ENCODE measurements at places on chromosomes 3 and 15.

GRCh38 chr3:76011121-76011520, 225.8 kb upstream of the ZNF717 start:
- DNase-seq, result no peak

GRCh38 chr3:175316799-175317198, 457.7 kb downstream of the NAALADL2 start:
- no peak for DNase-seq

- no peak for DNase-seq
Measured at GRCh38 chr15:34598799-34599585, 15.5 kb upstream of the GOLGA8B start.

- DNase-seq, result no peak
Measured at GRCh38 chr3:181717549-181718171, 5.9 kb downstream of the SOX2 start.

DNA sequence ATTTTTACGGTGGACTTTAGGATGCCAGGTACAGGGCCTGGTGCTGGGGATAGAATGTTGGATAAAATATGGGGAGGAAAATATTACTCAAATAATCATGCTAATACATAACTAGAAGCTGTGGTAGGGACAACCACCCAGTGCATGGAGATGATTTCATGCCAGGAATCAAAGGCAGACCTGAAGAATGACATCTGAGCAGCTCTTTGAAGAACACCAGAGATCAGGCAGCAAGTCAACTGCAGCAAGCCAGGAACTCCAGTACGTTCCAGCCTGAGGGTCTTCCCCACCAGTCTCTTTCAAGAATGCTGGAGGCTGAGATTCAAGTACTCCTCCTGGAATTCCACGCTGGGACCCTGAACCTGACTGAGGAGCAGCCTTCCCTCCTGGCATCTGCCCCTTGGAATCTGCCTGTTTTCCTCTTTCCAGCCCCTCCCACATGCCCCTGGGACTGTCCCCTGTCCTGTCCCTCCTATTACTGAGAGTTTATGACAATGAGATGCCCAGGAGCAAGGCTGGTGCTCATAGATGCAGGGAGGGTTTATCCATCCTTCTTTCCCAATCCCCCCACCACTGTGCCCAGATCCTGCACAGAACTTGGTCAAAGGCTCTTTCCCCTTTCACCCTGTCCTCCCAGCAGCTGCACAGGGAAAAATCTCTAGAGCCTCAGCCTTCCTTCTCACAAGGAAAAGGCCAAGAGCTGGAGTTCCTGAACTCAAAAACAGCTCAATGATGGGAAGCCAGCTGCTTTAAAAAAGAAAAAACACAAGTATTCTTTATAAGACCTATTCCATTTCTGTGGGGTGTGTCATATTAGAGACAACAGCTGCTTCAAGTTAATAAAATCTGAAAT, 68.0 kb downstream of the PDZRN3 start:
- DNase-seq, result no peak

GRCh38 chr15:56128081-56128480, 115.6 kb downstream of the RFX7 start:
- no peak for DNase-seq

DNA sequence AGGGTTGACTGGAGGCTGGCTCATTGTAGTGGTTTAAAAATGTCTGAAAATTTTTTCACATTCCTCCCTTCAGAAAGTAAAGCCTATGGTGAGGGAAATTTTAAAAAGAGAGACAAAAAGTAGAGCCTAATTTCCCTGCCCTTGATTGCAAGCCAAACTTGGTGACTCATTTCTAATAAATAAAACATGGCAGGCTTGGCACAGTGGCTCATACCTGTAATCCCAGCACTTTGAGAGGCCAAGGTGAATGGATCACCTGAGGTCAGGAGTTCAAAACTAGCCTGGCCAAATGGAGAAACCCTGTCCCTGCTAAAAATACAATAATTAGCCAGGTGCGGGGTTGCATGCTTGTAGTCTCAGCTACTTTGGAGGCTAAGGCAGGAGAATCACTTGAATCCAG, 18.9 kb upstream of the ARRDC4 start:
- no peak for DNase-seq

DNA sequence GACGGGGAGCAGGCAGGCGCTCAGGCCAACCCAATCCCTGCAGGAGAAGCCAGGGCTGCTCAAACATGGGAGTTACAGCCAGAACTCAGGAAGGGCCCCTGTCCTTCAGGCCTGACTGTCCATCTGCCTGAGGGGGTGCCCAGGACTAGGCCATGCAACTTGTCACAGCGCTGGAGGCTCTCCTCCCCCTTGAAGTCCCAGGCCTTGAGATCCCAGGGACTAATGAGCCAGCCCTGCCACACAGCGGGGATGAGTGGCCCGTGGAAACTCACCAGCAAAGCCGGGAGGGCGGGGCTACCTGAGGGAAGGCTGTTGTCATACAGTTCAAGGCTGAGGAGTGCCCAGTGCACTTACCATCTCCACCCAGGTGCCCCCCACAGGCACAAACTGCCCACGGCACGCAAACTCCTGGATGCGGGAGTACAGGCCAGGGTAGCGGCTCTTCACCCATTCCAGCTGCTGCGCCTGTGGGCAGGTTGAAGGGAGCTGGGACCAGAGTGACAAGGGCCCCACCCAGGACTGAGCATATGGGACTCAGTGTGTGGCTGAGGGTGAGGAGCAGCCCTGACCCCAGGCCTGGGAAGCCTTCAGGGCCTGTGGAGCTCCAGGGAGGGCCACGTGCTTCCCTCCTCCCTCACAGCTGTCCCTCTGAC, 6.3 kb downstream of the MAN2C1 start:
- no peak for DNase-seq

DNA sequence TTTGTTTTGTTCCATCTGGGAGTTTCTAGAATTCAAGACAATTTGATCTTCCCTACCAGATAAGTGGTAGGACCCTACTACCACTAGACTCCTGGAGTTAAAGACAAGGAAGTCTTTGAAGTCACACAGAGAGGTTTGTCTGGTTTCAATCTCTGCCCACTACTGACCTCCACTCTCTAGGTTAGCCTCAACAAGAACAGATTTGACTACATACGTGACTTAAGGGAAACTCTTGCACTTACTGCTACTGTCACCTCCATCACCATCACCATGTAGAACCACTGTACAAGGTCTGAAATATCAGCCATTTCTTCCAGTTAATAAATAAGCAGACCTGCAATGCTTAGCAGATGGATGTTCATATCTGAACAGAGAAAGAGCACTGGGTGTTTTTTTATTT, 148.3 kb upstream of the ARHGEF26 start:
- DNase-seq, result no peak

DNA sequence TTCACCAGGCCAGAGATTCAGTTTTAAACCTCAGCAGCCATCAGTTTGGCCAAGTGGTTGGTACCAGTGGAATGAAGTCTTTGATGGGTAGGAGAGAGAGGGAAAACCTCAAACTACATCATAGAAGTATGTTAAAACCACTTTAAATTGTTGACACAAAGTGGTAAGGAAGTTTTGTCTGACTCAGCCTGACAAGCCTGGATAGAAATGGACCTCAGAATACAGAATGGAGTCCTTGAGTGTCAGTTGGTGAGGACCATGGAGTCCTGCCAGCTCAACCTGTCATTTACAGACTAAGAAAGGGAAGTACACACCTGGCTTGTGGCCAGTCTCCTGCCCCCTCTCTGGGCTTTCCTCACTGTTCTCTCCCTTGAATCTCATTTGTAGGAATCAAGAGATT, 12.1 kb downstream of the EAF1 start:
- no peak for DNase-seq

- DNase-seq, result no peak
Measured at GRCh38 chr3:159854500-159855124, 134.0 kb upstream of the IL12A start.

- no peak for DNase-seq
Measured at GRCh38 chr15:73601451-73602445, 31.4 kb downstream of the NPTN start.

- DNase-seq, result no peak
Measured at GRCh38 chr15:51575775-51576174, 46.8 kb downstream of the DMXL2 start.

- DNase-seq, result peak; percentile 79
Measured at GRCh38 chr3:196712514-196713413, 587 bp downstream of the PIGX start.

DNA sequence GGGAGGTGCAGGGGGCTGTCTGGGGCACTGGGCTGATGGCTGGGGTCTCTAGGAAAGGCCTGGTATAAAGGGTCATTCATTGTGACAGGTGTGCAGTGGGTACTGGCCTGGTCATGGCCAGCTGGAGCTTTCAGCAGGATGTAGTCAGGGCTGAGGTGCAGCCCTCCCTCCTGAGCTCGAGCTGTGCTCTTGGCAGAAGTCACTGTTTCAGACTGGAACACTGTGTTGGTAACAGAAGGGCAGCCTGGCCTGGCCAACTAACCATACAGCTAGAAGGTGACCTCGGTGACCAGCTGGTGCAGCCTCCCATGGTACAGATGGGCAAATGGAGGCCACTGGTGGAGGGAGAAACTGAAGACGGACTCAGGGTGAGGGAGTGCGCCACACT, 34.4 kb upstream of the LCTL start:
- no peak for DNase-seq

GRCh38 chr3:184907681-184908649, 96.0 kb downstream of the VPS8 start:
- no peak for DNase-seq

GRCh38 chr15:67463488-67463887, 57.4 kb upstream of the C15orf61 start:
- DNase-seq, result no peak

GRCh38 chr15:56241374-56242105, 2.1 kb downstream of the RFX7 start:
- DNase-seq, result peak; percentile 14

DNA sequence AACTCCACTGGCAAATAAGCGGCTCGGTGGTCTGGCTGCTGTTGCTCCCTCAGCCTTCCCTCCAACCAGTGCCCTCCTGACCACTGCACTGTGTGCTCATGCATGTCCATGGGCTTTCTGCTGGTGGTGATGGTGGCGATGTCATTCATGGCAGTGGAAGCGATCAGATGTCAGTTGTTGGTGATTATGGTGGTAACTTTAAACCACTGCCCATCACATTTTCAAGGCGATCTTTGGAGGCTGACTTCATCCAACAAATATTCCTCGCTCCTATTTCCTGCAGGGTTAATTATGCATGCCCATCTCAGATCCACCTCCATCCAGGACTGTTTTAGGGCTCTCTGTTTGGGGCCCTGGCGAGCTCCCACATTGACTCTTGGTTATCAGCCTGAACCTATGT, 13.4 kb upstream of the HCN4 start:
- no peak for DNase-seq

DNA sequence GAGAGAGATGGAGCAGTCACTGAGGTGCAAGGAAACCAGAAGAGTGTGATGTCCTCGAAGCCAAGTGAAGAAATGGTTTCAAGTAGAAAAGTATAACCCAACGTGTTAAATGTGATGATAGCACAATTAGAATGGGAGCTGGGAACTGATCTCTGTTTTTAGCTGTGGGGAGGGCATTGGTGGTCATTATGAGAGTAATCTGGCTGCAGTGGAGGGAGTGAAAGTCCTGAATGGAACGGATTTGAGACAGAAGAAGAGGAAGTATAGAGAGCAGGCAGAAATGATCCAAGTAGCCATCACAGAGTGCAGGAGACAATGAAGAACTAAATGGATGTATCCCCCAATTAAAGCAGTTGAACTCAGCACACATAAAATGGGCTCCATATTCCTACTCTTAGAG, 235.3 kb downstream of the IGSF11 start:
- DNase-seq, result no peak

GRCh38 chr15:66778716-66779115, 76.7 kb downstream of the SMAD6 start:
- no peak for DNase-seq

GRCh38 chr3:89098964-89099585, 8.3 kb upstream of the EPHA3 start:
- peak; percentile 5 for DNase-seq

DNA sequence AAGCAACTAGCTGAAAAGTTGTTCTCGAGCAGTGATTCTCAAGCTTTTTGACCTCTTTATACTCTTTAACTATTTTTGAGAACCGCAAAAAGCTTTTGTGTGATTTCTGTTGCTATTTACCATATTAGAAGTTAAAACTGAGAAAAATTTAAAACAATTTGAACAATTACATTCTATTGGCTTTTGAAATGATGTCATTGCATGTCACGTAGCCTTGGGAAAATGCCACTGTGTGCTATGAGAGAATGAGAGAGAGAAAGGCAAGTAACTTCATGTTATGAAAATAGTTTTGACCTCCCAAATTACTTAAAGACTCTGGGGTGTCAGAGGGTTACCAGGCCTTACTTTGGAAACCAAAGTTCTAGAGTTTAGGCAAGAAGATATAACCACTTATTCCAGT, 8.0 kb downstream of the USP13 start:
- DNase-seq, result no peak

DNA sequence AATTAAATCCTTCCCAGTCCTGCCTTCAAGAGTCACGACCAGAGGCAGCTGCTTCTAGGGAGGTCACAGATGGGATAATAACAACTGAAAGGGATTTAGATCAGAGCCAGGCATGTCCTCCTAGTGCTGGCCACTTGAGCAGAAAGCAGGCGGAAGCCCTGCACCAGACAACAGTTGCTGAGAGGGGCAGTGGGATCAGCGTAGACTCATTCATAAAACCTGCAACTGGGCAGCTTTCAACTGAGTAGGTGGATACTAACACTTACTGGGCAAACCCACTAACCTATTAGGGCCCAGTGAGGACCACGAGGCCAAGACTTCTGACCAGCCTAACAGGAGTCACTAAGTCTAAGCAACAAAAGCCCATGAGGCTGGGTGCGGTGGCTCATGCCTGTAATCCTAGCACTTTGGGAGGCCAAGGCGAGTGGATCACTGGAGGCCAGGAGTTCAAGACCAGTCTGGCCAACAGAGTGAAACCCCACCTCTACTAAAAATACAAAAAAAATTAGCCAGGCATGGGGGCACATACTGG, 67.0 kb downstream of the DAPK2 start:
- no peak for DNase-seq

- DNase-seq, result no peak
Measured at GRCh38 chr3:36416599-36416998, 36.3 kb downstream of the STAC start.

DNA sequence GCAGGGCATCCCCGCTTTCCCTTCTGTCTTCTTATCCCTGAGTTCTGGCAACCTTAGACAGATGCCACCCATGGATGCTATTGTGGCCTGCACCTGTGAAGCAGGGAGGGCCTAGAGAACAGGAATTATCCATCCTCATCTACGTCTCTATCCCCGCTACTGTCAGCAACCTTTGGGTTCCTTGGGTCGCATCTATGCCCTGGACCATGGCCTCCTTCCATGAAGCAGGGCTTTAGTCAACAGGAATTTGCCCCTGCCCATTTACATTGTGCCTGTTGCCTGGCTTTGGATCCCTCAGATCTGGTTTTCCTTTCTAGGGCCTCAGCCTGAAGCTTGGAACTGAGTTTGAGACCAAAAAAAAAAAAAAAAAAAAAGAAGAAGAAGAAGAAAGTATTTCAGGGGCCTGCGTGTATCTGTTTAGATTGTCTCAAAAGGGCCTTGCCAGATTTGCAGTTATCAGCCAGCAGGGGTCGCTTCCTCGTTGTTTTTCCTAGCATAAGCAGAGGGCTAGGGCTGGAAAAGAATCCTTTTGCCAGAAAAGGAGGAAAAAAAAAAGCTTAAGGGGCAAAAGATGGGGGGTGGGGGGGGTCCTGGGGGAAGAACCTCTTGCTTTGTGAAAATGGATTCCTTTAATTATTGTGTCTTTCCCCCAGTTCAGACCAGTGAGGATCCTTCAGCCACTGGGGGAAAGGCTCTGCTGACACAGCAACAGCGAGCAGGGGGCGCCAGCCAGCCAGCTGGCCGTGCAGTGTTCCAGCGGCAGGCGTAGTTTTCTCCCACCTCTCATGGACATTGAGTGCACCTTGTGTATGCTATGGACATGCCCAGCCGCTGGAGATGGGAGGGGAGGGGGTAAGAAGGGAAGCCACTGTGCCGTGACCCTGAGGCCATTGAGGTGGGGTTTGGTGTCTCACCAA, 65.7 kb upstream of the ALDH1L1 start:
- DNase-seq, result no peak
